ENCODE measurements at places on chromosomes 7 and 10.

DNA sequence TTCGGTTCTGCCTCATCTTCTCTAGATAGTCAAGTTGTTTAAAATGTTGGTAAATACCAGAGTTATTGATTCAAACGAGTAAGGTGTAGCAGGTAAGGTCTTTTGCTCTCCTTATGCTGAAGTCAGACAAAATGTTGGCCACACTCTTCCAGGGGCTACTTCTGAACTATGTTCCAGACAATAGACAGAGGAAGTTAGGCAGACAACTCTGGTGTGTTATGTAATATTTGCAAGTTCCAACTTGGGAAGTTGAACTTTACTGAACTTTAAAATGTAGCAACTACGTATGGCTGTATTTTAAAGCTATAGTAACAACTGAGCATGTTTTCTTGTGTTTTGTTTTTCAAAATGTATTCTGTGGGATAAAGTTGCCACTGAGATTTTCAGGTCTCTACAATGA, 125.7 kb upstream of the NEBL start:
- DNase-seq, result no peak

GRCh38 chr7:44154703-44155102, 13.6 kb upstream of the MYL7 start:
- no peak for DNase-seq

- DNase-seq, result no peak
These were observed 254.3 kb downstream of the IPMK start for GRCh38 chr10:58013406-58013805.

DNA sequence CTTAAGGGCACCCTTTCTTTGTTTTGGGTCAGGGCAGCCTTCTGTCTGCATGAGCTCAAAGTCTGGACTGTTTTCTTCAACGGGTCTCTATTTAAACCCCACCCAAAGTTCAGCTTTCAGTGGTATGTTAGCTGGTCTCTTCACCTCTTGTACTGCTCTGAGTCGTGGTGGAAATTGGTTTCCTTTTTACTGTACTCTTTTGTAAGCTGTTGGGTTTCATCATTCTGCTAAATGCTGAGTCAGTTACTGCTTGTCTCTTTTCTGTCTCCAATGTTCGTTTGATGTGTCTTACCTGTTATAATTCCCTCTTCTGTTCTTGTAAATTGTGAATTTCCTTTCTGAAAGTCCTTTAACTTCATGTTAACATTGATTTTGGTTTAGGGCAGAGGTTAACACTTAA, 64.1 kb upstream of the MALRD1 start:
- no peak for DNase-seq

- DNase-seq, result no peak
These were observed 27.8 kb upstream of the ITGB1 start for GRCh38 chr10:32985775-32986350.

- DNase-seq, result peak; percentile 98
These were observed 169.7 kb upstream of the RHEB start for GRCh38 chr7:151689196-151689971.

GRCh38 chr7:144665689-144666381, 170.0 kb downstream of the TPK1 start:
- no peak for DNase-seq

GRCh38 chr7:16543456-16543855, 16.8 kb downstream of the LRRC72 start:
- no peak for DNase-seq

- no peak for DNase-seq
These were observed 25.1 kb downstream of the MINDY4 start for GRCh38 chr7:30796105-30796869.

- no peak for DNase-seq
These were observed 6.9 kb upstream of the PSMG3 start for GRCh38 chr7:1576521-1577253.

- no peak for DNase-seq
These were observed 1168.7 kb upstream of the CELF2 start for GRCh38 chr10:9848981-9849380.

- no peak for DNase-seq
These were observed 830 bp upstream of the BMI1 start for GRCh38 chr10:22319980-22320558.

GRCh38 chr7:50534690-50535290, 30.4 kb downstream of the DDC start:
- no peak for DNase-seq

DNA sequence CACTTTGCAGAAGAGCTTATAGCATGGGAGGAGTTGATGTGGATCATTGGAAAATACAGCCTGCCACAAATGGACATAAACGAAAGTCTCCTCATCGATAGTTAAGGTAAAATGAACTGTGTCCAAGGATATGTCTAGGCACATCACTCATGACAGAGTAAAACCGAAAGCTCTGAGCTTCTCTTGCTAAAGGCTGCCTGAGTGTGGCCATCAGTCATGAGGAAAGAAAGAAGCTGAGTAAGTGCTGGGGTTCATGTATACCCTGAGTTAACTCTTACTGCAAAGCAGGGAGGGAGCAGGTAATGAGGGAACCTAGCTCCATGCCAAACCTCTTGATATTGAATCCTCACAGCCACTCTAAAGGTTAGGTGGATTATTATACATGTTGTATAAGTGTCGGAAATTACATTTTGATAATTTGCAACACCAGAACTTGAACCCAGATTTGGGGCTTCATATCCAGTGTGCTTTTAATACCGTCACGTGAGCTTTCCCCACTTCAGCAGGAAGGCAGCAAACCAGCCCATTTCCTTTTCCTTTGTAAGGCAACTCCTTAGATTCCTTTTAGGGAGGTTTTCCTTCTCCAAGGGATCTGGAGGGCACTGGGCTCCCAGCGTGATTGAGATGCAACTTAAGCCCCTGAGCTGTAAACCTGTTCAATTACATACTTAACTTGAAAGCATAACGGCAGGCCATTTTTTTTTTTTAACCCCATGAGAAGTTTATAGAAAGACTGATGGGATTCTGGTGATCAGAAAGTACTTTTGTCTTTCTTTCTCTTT, 215.0 kb downstream of the PHF14 start:
- DNase-seq, result no peak

- no peak for DNase-seq
These were observed 7.5 kb downstream of the CYP2W1 start for GRCh38 chr7:990352-990932.

DNA sequence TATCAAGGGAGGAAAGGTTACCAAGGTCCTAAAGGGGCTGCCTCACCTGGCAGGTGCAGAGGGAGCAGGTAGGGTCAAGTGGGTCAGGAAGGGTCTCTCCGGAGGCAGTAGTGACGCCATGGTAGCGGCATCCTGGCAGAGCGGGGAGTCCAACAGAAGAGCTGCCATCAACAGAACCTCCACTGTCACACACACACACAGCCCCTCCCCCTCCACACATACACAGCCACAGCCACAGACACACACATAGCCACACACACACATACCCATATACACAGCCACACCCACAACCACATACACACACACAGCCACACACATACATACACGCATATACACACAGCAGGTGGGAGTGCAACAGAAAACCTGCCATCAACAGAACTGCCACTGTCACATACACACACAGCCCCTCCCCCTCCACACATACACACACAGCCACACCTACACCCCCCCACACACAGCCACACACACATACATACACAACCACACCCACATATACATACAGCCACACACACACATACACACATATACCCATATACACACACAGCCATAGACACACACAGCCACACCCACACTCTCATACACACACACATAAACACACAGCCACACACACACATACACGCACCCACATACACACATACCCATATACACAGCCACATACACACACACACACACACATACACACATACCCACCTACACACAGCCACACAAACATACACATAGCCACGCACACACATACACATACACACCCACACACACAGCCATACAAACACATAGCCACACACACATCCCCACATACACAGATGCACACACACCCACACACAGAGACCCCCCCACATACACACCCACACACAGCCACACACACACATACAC, 23.1 kb downstream of the KCP start:
- DNase-seq, result no peak

- no peak for DNase-seq
These were observed 35.3 kb upstream of the ZNF488 start for GRCh38 chr10:47419421-47419820.

- no peak for DNase-seq
These were observed 43.0 kb downstream of the NT5C2 start for GRCh38 chr10:103149991-103150622.

GRCh38 chr7:123746055-123746454, 2.7 kb downstream of the WASL start:
- DNase-seq, result no peak

- no peak for DNase-seq
These were observed 85.4 kb downstream of the DOCK4 start for GRCh38 chr7:112120696-112121217.

GRCh38 chr7:25256333-25256819, 28.1 kb upstream of the NPVF start:
- DNase-seq, result no peak

DNA sequence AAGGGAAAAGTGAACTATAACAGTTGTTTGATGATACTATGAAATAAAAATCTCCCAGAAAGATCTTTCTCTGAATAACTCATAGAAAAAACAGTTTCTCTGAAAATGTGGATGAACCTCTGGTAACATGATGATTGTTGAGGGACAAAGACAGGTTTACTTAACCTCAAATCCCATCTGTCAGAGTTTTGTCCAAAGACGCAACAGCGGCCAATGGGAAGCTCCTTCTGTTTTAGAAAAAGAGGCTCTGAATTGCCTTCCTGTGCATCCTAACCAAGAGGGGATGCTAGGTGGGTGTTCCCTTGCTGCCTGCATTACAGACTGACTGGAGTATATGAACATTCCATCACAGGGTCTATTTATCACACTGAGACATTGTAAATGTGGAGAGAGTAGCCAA, 8.9 kb upstream of the HYCC1 start:
- DNase-seq, result no peak

DNA sequence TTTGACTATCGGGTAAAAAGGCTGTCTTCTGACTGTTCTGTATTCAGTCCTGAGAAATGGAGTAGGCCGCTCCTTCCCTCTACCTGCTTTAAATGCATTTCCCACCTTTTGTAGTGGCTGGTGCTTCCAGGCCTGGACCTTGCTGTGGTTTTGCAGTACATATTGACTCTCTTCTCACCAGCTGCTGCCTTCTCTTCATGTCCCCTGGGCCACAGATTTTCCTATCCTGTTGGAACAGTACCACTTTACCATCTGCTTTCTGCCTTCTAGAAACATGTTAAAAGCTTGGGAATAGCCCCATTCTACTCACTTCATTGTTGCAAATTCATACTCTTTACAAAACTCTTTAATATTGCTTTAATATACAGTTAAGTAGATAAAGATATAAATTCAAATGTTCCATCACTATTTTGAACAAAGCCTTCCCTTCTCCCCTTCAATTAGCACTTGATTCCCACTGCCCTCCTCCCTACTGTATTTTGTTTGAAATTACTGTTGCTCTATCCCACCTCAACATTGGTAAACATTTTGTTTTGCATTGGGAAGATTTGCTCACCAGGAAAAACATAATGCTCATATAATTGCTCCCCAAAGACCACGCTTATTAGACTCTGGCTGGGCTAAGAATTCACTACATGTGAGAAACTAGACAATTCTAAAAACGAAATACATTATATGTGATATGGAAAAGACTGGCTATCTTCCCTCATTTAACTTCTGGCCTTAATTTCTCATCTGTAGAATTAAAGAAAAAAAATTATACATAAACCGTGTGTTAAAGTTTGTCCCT, 17.3 kb upstream of the SEMA3C start:
- no peak for DNase-seq

DNA sequence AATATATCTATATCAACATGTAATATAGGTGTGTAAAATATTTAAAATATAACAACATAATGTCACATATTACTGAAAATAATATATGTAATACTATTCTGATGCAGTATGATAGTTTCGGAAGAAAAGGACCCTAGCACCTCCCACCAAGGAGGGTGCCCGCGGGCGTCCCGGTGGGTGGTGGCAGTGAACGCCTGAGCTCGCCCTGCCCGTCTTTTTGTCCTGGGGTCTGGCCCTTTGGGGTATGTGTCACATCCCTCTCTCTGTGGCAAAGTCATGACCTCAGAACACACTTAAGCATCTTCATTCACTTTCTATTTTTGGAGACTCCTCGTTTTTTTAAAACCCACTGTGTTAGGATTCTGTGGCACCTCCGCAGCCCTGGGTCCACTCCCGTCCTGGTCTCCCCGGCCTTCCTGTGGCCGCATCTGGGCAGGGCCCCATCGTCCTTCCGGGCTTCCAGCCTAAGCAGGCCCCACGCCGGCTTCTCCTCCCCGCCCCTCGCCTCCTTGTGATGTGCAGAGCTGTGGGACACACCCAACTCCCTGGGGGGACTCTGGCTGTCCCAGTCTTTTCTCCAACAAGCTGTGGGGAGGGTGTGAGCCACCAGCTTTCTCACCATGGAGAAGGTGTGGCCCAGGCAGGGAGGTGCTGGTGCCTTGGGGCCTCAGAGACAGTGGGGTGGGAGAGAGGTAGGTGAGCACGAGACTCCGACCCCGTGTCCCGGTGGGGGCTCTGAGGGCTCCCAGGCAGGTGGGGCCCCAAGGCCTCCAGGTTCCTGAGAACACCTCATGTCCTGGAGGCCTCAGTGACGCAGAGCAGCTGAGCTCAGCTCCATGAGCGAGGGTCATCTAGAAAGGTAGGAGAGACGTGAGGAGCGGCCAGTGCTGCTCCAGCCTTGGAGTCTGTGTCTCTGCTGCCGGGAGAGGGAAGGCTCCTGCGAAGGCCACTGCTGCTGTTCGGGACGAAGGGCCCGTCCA, 16.5 kb downstream of the PWWP2B start:
- DNase-seq, result no peak

DNA sequence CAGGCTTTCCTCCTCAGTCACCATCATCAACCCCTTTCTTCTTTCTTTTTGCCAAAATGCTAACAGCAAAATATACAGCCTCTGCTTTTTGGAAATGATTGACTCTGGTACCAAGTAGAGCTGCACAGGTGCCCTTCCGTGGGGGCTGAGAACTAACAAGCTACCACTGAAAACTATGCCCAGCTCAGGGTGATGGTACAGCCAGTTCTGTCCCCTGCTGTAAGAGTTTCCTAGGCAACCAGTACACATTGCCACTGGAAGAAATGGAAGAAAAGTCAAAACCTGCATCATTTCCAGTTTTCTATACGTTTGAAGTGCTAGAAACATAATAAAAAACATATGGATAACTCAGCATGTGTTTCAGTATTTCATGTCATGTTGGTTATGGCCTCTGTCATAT, 297.5 kb downstream of the PRKG1 start:
- DNase-seq, result no peak

- DNase-seq, result no peak
These were observed 89.9 kb downstream of the ARHGAP12 start for GRCh38 chr10:31838709-31839108.

GRCh38 chr10:120610791-120611190, 153.8 kb downstream of the PLPP4 start:
- DNase-seq, result no peak

DNA sequence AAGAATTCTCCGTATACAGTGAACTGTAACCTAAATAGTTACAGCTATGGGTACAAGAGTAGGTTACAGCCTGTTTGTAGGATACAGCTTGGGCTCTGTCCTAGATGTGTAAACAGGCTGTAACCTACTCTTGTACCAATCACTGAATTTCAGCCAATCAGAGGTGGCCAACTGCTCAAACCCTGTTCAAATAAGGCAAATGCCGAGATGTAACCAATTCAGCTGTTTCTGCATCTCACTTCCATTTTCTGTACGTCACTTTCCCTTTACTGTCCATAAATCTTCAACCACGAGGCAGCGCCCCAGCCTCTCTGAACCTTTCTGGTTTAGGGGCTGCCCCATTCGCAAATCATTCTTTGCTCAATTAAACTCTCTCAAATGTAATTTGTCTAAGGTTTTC, 8.3 kb upstream of the MMP21 start:
- no peak for DNase-seq

- no peak for DNase-seq
These were observed 605.0 kb downstream of the CCSER2 start for GRCh38 chr10:84933402-84933801.
